Foreskin keratinocyte (primary cell): ENCODE measurements at places on chromosomes 7 and 10. TPM values are rescaled to one million over a fixed set of nuclear protein-coding genes. Genes with fewer than 3 reads are reported as not detected.
A peak's percentile ranks its signal among the peaks of the same experiment; 100 is the strongest.

MTPN gene
- total RNA-seq, result 162 and 172 TPM in 2 replicates

DNA sequence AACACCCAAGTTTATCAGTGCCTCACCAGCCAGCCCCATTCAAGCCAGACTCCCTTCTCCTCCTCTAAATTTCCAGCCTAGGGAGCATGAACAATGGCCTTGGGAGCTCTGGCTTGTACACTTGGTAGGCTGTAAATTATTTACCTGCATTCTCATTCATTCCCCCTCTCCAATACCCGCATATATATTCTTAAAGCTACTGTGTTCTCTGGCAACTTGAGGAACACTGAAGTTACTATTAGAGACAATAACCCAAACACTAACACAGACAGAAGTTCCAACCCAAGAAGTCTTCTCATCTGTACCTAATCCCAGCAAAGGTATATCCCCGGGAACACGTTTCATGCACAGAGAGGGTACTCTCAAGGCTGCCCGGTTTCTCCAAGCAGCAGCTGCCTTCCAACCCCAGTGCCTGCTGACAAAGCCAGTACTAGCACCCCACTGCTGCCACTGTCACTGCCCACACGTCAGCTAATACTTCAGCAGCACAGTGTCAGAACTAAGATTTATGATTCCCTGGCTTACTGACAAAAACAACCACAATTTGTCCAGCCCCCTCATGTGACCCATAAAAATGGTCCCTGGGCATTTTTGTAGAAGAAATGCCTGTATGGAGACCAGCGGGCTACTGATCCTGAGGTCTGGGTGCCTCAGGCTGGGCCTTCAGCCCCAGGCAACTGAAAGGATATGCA lies 3.1 kb downstream of the WDR91 start:
- DNase-seq, result no peak

GJD4 gene
- total RNA-seq, result not detected in 2 replicates

GRCh38 chr10:128025951-128026350 lies 100.3 kb downstream of the MKI67 start:
- DNase-seq, result no peak

- DNase-seq, result no peak
Measured at GRCh38 chr10:15365692-15366091, 5.4 kb downstream of the FAM171A1 start.

- no peak for DNase-seq
Measured at GRCh38 chr10:77960829-77961329, 34.3 kb upstream of the DLG5 start.

OR6B1 gene
- not detected in 2 replicates for total RNA-seq

DNA sequence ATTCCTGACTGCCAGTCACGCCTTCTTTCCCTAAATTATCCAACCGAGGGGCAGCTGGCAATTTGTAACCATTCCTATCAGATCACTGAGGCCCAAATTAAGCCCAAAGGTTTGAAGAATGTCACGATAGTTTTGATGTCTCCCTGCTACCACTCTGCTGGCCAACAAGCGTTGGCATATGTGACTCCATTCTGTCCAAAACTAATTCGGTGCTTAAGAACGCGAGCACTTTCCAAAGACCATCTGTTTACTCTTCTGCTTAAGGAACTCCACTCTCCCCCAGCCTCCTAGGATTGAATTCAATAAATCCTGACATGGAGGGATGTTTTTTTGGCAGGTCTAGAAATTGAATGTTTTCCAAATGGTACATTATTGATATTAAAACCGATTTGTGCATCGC lies 131.5 kb upstream of the CTBP2 start:
- DNase-seq, result no peak

ITIH5 gene
- not detected in 2 replicates for total RNA-seq

ARHGAP12 gene
- 25.9 and 28.0 TPM in 2 replicates for total RNA-seq

GRCh38 chr10:70559861-70560260 lies 42.7 kb downstream of the PRF1 start:
- no peak for DNase-seq

GRCh38 chr10:86056672-86057071 lies 309.9 kb downstream of the GRID1 start:
- no peak for DNase-seq

DNA sequence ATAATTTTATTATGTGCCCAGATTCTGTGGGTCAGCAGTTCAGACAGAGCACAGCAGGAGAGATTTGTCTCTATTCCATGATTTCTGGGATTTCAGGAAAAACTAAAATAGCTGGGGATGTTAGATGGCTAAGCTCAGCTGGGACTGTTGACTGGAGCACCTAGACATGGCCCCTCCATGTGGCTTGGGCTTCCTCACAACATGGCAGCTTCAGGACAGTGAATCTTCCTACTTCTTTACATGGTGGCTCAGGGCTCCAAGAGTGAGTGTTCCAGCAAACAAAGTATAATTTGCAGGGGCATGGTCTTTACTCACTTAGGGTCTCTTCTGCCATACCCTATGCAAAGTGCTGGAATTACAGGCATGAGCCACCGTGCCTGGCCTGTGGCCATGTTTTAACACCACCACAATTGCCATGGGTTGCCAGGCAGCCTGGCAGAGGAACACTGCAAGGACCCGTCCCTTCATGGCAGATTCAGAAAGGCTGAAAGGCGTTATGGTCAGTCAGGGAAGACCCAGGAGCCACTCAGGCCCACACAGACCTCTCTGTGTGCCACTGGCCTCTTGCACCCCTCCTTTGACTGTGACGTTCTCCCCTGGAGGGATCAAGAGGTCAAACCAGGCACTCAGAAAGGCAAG lies 50.8 kb upstream of the ZMIZ1 start:
- DNase-seq, result no peak

CPEB3 gene
- 0.54 and 0.63 TPM in 2 replicates for total RNA-seq

DNA sequence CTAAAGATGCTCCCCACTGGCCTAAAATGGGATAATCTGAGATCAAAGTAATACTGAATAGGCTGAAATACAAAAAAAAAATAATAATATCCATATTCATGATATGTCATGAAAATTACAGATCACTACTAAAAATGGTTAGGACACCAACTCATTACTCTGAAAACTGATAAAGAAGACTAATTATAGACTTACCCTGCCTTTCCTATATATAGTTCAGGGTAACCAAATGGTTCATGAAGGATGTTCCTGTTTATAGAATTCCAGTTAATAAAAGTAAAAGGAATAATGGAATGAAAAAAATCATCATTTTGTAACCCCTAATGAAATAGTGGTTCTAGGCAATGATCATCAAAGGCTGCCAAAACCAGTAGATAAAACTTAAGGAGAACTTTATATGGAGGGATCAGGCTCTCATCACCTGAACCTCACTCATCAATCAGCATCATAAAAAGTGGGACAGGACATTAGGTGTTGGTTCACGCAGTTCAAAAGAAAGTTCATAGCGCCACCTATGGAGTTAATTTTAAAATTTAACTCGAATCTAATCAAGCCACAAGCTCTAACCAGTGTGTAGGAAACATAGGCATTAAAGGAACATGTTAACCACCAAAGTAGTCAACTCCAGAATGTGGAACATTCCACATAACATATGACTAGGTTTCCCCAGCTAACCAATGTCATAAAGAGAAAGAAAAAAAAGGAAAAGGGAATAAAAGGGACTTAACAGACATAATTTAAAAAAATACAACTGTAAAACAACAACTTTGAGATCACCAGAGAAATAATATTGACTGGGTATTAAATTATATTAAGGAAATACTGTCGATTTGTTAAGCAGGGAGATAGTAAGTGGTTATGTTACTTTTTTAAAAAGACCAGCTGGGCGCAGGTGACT lies 35.7 kb downstream of the P4HA1 start:
- DNase-seq, result peak; percentile 44

CLRN3 gene
- not detected in 2 replicates for total RNA-seq
